Stimulated activated CD8-positive, alpha-beta memory T cell treated with anti-CD3 and anti-CD28 coated beads, Interleukin-4, amount 100 ng/mL, for 1 hour (primary cell): ENCODE measurements at places on chromosomes 2 and 18.

- no peak for DNase-seq
Observed at GRCh38 chr18:34544930-34545329, 165.2 kb upstream of the DTNA start.

DNA sequence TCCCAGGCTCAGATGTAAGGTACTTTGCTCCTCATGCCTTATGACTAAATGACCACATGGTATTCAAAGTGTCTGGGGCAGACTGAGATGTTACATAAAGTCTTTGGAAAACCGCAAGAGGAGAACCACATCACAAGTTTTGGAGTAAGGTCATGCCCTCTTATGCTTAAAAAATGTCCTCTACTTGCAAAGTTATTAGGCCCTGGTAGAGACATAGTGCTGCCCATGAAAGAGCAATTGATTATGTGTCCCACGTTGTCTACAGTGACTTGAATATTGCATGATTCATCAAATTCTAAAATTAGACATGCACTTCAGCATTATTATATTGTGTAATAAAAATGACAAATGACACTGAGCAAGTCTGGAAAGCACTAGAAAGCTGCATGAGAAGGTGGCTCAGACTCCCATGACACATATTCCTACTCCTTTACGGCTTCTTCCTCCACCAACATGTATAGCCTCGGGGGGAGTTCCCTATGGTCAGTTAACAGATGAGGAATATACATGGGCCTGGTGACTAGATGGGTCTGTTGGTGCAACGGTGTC lies 602.6 kb upstream of the VRK2 start:
- DNase-seq: no peak

GRCh38 chr2:160364364-160364763 lies 129.2 kb downstream of the RBMS1 start:
- no peak for DNase-seq

DNA sequence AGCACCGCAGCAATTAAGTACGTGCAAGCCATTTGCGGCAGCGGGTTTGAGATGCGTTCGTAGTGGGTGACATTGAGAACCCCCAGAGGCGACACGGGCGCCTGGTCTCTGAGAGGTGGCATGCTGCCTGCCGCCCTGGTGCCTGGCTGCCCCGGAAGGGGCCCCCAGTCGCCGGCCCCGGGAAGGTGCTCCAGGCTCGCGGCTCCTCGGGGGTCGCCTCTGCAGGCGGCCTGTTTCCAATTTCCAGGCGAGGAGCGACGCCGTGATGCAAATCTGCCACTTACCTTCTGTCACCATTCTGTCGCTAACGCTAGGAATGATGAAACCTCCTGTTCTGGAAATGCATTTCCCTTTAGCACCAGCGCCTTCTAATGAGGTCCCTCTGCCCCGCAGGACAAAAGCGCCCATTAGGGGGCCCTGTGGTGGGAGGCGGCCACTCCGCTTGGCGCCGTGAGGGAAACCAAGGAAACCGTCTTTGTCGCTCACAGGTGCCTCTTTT lies 13.0 kb downstream of the KIF5C start:
- DNase-seq: no peak

GRCh38 chr2:223197046-223197445 lies 145.1 kb downstream of the KCNE4 start:
- DNase-seq: no peak

GRCh38 chr2:217915706-217916105 lies 87.1 kb downstream of the TNS1 start:
- no peak for DNase-seq

DNA sequence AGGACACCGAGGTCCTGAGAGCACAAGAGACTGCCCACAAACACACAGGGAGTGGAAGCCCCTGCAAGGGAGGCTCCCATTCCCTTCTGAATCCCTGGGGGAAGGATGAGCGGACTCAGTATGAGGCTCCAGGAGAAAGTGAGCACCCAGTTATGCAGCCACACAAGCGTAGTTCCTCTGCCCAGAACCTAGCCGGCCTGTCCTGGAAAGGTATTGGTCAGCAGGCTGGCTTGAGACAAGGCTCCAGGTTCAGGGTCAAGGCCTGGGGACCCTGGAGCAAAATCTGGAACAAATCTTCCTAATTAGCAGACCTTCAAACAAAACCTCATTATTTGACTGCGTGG lies 1.2 kb upstream of the CAPG start:
- no peak for DNase-seq

- no peak for DNase-seq
Observed at GRCh38 chr2:99928470-99929053, 213.8 kb downstream of the AFF3 start.

DNA sequence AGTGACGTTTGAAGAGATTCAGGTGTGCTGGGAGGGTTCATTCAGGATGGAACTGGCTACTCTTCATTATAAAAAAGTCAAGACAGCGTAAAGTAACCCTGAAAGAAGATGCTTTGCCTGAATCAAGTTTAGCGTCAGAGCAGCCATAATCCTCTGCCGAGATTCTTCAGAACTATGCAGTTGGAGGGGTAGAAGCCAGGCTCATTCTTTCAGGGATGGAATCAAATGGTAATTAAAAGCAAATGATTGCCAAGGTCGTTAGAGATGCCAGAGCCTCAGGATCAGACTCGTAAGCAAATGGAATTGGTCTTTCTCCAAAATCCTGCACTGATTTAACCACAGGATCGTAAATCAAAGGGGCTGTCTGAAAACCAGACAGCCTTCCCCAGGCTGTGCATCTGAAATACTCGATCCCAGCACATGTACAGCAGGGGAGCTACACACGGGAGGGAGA lies 21.9 kb downstream of the APCDD1 start:
- DNase-seq: no peak

DNA sequence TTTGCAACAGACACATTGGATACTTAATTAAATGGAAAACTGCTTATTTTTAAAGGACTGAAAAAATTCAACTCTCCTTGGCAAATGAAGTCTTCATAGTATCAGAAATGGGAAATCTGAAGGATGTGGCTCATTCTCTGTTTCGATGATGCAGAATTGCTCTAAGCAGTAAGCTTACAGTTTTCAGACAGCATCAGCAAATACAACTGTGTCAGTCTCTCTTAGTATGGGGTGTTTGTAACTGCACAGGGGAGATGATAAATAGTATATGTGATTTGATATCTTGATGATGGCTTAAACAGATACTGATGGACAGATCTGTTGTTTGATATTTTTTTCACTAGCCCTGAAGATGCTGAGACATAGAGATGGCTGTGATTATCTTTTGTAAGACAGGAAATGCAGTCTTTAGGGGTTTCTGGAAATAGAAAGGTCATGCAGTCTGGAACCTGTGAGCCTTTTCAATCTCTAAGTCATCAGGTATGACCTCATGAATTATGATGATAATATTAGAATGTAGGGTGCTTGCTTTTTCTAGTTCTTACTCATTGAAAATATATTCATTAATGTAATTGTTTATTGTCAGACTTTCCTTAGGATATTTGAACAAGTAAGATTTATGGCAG lies 84.2 kb downstream of the SLC4A10 start:
- no peak for DNase-seq

GRCh38 chr2:17851731-17852585 lies 26.5 kb upstream of the KCNS3 start:
- DNase-seq: no peak

DNA sequence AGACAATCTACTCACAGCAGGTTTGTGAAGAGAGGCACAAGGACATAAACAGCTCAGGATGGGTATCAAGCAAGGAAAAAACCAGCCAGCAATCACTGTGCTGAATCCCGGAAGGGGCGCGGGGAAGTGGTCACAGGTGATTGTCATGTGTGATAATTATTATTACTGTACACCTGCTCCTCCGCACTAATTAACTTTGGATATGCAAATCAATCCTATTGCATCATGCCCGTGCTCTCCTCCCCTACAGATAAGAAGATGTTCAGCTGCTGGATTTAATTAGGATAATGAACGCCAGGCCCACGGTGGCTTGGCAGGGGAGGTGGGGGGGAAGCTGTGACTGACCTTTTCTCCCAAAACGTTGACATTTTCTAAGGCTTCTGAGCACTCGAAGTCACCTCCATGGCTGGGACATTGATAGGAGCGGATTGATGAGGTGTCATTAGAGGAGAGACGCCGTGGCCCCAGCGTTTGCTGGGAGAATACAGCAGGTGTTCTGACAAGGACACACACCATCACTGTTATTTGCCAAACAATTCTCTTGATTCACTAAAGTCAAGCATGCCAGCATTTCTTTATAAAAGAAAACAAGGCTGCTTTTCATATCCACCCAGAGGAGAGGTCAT lies 160.3 kb upstream of the VRK2 start:
- no peak for DNase-seq

GRCh38 chr18:27599202-27599829 lies 414.2 kb upstream of the CHST9 start:
- no peak for DNase-seq

DNA sequence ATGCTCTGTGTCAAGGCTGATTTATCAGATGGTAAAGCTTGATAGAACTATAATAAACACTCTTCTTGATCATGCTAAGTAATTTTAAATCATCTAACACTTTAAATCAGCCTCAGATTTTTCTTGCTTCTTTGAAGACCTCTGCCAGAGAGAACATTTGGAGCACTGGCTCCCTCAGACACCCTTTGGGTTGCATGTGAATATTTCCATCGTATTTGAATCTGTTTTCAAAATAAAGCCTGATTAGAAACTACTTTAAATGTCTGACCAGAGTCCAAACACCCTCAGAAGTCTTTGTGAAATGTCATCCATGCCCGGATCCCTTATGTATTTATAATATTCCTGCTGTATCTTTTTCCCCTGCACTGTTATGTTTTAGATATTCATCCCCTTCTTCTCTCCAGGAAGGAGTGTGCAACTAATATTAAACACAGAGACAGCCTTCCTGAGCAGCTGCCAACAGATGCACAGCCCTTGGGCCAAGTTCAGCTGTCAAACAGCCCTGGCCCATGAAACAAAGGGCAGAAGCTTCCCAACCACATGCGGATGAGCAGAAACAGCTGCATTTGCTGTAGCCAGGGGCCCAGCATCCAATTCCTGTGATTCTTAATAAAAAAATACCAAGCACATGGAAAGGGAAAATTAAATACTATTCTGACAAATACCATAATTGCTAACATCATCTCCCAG lies 46.5 kb downstream of the DPP10 start:
- DNase-seq: no peak

DNA sequence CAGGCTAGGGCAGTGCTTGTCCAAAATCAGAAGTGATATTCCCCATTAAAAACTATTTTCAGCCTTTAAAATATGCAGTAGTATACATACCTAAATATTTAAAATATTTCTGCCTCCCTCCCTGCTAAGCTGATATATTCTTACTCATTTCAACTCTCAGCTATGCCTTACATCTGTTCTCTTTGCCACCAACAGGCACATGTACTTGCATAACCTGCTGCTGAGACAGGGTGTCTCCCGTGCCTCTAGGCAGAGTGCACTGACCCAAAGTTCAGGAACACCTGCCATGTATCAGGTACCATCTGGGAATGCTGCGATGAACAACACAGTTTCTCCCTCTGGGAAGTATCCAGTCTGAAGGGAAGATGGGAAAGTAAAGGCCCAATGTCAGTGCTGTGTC lies 91.7 kb downstream of the STK39 start:
- no peak for DNase-seq

- DNase-seq: no peak
Observed at GRCh38 chr2:64697297-64698176, 43.8 kb upstream of the SERTAD2 start.

- DNase-seq: no peak
Observed at GRCh38 chr2:190713471-190713870, 64.6 kb downstream of the NAB1 start.

- DNase-seq: no peak
Observed at GRCh38 chr2:204972606-204973336, 427.5 kb downstream of the PARD3B start.

- DNase-seq: no peak
Observed at GRCh38 chr18:49214706-49215105, 245.7 kb downstream of the DYM start.

DNA sequence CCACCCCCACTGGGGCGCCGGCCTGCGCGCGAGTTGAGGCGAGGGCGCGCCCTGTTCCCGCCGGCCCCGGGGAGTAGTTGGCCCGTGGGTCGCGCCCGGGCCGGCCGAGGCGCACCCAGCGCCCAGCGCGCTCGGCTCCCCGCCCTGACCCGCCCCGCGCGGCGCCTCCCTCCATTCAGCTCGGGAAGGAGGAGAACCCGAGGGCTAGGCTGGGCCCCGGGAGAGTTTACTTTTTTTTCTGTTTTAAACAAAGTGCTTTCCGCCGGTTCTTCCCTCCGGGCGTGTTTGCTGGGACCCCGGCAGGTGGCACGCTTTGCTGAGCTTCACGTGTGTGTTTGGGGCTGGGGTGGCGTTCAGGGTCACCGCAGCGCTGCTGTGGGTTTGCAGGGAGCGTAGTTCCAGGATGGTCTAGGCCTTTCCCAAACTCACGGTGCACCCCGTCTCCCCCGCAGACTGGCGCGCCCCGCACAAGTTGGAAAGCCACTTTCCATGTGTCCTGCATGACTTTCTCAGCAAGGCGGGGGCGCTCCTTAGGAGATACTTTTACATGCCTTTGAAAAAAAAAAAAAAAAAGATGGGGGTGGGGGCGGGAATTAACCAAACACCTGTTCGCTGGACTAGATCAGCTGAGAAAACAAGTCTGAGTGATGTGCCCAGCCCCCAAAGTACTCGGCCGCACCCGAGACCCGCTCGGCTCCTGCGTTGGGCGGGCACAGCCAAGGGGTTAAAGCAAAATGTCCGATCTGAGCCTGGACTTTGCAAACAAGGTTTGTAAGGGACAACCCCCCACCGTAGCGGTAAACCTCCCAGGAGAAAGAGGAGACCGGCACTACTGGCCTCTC lies 825 bp downstream of the ITGA6 start:
- no peak for DNase-seq

DNA sequence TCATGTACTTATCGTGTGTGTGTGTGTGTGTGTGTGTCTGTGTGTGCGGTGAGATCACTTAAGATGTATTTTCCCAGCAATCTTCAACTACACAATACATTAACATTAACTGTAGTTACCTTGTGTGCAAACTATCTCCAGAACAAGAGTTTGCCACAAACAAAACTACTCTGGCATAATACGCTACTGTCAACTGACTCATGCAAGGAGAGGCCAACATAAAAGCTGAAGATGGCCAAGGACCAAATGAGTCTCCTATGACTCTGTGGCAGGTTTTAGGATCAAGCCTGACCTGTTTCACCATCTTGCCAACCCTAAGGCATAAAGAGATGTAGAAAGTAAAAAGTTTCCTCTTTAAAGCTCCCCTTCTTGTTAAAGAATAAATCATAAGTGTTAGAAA lies 20.1 kb downstream of the CYB5A start:
- DNase-seq: no peak

DNA sequence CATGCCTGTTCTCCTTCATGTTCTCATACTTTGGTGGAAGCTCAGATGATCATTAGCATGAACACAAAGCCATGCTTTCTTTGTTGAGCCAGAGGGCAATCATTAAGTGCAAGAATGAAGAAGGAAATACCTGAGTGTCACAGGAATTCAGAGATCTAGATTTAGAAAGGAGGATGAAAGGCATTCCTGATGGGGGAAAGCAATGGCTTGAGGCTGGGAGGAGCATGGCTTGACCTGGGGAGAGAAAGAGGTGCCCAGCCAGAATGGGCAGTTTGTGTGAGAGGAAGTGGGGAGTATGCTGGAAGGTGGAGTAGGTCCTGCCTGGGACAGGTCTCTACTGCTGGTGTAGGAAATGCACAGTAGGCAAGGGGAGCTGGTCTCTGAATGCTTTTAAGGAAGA lies 35.1 kb downstream of the SLC4A3 start:
- DNase-seq: no peak

GRCh38 chr2:10750610-10751009 lies 29.2 kb downstream of the ATP6V1C2 start:
- no peak for DNase-seq

- DNase-seq: no peak
Observed at GRCh38 chr2:121479882-121480522, 50.7 kb upstream of the RNU4ATAC start.
